ENCODE measurements at places on chromosomes 2 and 18.

DNA sequence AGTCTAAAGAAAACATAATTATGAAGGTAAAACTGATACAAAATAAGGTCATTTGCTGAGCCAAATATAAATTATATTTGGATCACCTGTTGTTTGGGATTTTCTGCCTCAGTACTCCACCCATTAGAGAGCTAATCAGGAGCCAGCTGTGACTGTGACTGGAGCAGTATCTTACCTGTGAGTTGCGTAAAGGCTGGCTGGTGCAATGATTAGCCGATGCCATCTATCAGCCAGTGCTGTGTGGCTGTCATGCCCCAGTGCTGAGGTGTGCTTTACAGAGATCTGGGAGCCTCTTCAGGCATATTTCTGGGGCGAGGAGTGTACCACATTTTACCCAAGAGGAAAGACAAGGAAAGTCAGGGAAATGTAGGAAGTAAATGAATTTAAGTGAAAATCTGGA lies 191.8 kb downstream of the LRRTM1 start:
- DNase-seq = no peak

DNA sequence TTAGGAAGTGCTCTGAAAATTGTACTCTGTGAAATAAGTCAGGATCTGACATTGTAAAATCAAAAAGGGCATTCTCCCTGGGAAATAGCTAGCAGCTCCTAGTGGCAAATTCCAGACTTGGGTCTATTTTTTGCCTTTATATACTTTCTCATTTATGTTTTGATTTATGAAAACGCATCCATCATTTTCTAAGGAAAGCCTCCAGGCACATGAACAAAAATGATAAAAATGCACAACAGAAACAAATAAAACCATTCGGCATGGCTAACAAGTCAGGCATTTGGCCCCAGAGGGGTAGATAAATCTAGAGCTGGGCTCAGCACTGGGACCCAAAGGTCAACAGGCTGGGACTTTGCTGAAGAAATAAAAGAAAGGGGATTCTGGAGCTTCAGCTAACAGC lies 167.0 kb downstream of the BCL11A start:
- no peak for DNase-seq

DNA sequence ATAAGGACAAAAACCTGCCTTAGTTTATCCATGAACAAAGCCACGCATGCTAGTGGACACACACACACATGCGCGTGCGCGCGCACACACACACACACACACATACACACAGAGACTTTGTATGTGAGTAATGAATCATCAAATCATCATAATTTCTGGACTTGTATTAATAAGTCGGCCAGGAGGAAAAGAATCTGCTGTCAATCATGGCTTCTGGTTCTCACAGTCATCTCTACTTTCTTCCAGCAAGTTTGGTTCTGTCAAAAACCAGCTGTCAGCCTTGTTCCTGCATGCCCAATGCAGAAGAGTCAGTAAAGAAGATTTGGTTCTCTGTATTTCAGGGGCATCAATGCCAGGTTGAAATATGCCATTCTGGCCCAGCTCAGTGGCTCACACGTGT lies 1.1 kb upstream of the TTR start:
- no peak for DNase-seq

GRCh38 chr2:102114851-102115497 lies 27.6 kb upstream of the IL1R1 start:
- no peak for DNase-seq

DNA sequence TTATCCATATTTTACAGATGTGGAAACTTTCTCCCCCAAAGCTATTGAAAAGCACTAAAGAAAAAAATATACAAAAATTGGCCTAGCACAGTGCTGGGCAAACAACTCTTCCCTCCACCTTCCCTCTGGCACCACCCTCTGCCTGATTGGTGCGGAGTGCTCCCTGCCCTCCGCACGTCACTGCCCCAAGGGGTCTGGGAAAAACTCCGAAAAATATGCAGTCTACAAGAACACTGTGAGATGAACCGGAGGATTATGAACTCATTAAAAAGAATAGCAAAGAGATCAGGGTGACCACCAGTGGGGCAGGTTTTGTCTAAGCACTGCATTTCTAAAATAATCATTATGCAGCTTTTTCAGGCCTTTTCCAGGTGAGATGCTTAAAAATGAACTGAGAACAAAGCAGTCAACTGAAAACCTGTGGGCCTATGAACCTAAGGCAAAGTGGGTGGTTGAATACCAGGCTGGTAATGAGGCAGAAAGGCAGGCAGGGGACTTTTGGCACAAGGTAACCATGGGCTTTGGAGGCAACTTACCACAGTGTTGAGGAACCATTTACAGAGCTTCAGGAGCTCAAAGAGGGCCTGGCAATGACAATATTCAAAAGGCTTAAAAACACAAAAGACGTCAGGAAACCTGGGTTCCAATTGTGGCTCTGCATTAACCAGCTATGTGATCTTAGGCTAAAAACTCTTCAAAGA lies 57.5 kb downstream of the AAK1 start:
- DNase-seq = no peak

DNA sequence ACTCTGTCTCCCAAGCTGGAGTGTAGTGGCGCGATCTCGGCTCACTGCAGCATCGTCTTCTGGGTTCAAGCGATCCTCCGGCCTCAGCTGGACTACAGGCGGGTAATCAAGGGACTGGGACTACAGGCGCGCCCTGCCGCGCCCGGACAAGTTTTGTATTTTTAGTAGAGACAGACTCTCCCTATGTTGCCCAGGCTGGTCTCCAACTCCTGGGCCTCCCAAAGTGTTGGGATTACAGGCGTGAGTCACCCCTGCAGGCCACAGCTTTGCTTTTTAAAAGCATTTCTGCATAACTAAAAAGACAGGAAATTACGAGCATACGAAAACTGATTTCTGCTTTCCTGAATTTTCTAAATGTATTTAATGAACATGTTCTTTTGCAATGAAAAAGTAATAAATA lies 916 bp upstream of the OSBPL1A start:
- no peak for DNase-seq

- no peak for DNase-seq
Observed at GRCh38 chr2:216833061-216833460, 26.8 kb downstream of the TNP1 start.

DNA sequence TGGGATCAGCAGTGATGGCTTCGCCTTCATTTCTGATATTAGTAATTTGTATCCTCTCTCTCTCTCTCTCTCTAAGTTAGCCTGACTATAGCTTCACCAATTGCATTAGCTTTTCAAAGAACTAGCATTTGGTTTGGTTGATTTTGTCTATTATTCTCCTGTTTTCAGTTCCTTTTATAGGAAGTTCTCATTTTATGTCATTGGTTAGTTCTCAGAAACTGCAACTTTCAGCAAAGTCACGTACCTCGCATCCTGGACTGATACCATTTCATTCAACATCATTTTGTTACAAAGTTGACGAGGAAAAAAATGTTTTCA lies 450.8 kb downstream of the EIPR1 start:
- DNase-seq = no peak

- DNase-seq = no peak
Observed at GRCh38 chr2:242030858-242031257, 161.3 kb downstream of the RTP5 start.
